ENCODE measurements at places on chromosomes 11 and 22.

DNA sequence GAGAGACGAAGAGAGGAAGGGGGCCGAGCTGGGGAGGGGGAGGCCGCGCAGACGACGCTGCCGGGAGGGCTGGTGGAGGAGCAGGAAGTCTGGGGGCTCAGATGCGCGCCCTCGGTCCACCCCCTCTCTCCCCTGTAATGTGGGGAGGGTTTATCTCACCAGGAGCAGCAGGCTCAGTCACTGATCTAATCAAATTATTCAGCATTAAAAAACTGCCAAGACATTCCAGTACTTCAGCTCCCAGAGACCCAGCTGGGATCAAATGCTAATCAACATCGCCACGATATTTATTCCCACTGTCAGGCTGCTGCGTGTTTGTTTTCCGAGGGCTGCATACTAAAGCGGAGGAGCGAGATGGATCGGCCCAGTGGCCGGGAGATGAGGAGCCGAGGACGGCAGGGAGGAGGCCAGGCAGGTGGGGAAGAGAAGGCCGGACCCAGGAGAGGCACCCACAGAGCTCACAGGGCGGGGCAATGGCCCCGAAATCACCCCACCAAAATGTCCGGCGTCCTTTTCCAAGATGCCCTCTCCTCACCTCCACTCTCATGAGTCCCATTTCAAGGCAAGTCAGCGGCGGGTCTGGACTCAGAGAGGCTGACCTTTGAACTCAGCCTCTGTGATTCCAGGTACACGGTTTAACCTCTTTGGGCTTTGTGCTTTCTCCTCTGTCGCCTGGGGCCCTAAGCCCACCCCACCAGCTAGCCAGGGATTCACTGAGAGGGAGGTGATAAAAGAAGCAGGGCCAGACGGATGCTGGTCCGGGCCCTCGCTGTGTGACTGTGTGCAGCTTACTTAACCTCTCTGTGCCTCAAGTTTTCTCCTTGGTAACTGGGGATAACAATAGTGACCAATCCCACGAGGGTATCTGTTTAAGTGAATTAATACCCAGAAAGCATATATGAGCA, 502.1 kb downstream of the MN1 start:
- DNase-seq: peak; percentile 57

DNA sequence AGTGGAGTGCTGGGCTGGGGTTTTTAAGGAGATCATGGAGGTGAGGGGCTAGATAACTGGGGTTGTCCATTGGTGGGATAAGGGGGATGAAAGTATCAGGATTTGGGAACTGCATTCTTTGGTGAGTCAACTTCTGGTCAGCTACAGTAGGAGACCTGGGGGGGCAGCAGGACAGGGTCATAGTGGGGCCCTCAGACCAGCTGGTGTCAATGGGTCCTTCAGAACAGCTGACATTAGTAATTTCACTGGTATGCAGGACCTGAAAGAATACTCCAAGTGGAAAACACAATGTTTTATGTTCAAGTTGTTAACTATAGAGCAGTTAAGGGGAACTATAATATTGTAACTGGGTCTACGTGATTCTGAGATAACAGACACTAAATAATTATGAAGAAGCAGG, 2.8 kb upstream of the TTC12 start:
- no peak for DNase-seq

- DNase-seq: no peak
Observed at GRCh38 chr11:124612045-124612444, 817 bp downstream of the PANX3 start.

- DNase-seq: no peak
Observed at GRCh38 chr22:23695571-23696325, 4.9 kb downstream of the RGL4 start.

DNA sequence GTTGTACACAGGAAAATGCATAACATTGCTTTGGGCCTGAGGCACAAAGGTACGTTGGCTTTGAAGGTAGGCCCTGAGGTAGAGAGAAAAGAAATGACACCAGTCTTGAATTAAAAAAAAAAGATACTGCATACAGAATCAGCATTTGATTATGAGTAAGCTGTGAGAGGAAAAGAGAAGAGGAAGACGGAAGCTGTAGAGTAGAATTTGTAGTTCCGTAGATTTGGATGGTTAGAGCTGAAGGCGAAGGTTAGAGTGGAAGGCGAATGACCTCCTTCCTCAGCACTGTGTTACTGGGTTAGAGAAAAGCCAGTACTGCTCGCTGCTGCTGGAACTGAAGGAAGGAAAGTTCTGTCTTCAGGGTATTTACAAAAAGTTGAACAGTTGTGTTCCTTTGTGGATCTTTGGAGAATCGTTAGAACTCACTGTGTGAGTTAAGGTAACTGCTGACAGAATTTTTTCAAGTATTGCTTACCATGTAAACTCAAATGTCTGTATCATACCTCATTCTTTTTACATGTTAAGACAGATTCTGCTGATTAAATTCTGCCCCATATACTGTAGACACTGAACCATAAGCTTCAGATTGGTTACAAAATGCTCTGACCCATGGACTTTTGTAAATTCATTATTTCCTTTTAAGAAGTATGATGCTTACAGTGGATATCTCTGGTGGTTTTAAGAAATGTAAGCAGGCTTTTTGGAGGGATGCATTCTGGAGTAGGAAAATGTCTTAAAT, 50.2 kb downstream of the MCAM start:
- no peak for DNase-seq

- no peak for DNase-seq
Observed at GRCh38 chr11:43907028-43907975, 26.7 kb downstream of the ALKBH3 start.

GRCh38 chr11:69444381-69445130, 36.9 kb upstream of the LINC01488 start:
- DNase-seq: no peak

DNA sequence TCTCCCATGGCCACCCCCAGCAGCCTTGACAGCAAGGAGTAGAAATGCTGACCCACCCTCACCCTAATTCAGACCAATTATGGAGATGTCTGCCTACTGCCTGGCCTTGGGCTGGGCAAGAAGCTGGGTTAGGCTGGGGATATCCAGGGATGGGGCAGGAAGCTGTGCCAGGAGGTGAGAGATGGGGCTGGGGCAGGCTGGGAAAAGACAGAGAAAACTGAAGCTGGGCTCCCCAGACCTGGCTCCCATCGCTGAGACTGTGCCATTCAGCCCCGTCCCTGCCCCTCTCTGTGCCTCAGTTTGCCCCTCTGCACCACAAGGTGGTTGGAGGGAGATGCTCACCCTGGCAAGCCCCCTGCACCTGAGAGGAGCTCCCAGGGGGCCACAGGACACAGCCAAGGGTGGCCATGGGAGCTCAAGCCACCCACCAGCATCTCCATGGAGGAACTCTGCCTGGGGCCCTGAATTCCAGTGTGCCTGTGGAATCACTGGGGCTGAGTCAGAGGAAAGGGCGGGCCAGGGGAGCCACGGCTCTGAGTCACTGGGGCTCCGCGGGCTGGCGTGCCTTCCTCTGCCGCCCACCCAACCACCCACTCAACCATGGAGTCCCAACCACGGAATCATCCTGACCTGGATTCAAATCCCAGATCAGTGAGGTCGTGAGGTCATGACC, 6.0 kb upstream of the CARD10 start:
- DNase-seq: no peak

- DNase-seq: no peak
Observed at GRCh38 chr11:45151362-45151982, 5.0 kb downstream of the PRDM11 start.

DNA sequence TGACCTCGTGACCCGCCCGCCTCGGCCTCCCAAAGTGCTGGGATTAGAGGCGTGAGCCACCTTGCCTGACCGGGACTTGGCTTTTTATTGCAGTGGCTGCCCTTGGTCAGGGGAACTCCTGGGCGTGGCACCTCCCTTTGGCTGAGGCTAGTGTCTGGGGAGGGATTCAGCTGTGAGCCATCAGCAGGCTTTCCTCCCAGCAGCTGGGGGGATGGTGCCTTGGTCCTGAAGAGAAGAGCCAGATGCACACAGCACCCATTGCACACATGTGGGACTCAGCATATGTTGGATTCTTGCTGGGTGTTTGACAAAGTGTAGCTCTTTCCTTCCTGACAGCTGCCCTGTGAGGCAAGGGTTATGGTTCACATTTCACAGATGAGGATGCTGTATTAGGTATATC, 8.4 kb downstream of the CYTH4 start:
- no peak for DNase-seq

GRCh38 chr22:19714312-19715187, at the start of gene SEPTIN5:
Gene SEPTIN5 (plus strand): TSS chr22:19714503. CDS start chr22:19714589, 86 bp downstream.
- no peak for DNase-seq

GRCh38 chr11:121479698-121480238, 27.0 kb upstream of the SORL1-AS1 start:
- DNase-seq: no peak

GRCh38 chr11:65865550-65866172, 5.4 kb downstream of the MUS81 start:
- DNase-seq: no peak

DNA sequence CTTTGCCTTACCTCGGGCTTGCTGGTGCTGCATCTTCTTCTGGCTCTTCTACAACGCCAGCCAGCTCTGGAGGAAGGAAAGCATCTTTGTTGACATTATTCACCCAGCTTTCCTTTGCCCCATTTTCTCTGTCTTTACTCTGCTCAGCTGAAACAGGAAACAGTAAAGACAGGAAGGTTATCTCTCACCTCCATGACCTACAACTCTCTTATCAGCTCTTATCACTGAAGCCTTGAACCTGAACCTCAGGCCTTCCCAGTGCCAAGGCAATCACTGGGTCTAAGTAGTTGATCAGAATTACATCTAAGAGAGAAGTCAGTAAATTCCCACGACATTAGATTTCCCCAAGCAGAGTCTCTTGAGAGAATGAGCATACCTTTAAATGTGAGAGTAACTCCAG, 59.6 kb upstream of the CCDC89 start:
- no peak for DNase-seq

GRCh38 chr11:8690374-8691342, 8.1 kb downstream of the RPL27A start:
- no peak for DNase-seq

DNA sequence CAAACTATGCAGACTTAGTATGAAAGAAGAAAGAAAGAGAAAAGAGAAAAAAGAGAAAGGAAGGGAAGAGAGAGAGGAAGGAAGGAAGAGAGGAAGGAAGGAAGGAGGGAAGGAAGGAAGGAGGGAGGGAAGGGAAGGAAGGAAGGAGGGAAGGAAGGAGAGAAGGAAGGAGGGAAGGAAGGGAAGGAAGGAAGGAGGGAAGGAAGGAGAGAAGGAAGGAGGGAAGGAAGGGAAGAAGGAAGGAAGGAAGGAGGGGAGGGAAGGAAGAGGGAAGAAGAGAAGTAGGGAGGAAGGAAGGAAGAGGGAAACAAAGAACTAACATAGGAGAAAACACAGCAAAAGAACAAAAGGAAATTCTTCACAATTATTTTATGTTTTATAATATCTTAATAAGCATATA, 502.1 kb downstream of the SOX6 start:
- DNase-seq: no peak

DNA sequence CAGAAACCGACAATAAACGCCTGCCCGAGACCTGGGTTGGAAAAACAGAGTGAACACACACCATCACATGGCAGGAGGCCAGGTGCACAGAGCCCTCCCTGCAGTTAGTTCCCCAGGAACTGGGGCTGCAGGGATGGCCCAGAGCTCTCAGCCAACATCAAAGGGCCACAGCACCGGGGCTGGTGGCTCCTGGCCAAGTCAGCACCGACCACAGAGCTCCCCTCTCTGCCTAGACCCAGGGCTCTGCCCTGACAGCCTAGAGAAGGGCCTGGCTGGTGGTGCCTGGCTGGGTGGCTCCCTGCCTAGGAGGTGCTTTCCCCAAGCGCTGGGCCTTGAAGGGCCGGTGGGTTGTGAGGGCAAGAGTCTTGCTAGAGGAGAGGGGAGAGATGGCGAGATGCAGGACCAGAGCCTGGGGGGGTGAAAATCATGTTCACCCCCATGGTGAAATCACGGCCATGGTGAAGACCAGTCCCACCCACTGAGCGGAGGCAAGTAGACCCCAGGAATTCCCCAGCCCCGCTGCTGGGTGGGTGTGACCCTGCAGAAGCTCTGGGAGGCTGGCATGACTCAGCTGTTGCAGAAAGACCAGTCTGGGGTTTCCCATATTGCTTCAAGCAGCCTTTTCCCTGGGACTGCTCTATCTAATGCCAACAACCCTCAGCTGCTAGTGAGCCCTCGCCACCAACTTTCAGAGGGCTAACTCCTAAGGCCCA, 7.2 kb upstream of the BID start:
- DNase-seq: no peak

DNA sequence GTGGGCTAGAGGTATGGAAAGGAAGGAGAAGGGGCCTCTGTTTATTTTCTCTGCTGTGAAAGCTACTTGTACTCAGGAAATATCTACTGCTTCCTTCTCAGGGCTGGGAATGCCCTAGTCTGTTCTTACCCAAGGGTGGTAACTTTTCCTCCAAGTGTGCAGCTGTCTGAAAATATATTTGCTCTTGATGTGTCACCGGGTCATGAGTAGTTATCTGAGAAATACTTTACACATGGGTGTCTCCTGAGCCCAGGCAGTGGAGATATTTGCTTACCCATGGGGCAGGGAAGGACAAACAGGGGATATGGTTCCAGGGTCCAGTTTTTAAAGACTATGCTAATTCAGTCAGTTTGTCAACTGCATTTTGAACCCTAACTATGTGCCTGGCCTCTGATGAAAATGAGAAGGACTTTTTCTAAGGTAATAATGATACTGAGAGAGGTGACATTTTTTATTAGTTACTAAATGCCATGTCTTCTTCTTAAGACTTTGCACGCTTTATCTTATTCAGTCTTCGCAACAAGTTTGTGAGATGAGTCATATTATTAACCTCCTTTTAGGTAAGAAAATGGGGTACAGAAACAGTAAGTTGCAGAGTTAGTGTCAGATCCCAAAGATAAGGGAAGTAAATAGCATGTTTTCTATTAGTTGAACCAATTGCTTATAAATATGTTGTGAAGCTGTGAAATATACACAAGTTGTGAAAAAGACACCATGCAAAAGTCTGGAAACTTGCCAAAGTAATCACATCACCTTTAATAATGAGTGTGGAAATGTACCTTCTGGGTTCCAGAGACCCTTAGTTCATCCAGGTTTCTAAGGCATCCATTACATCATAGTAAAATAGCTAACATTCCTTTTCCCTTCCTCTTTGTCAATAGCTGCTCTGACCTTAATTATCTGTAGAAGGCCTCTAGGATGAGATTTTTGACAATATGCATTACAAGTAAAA, 22.9 kb downstream of the SYTL2 start:
- DNase-seq: no peak

GRCh38 chr11:61293867-61294716, 1.0 kb downstream of the VWCE start:
- no peak for DNase-seq

DNA sequence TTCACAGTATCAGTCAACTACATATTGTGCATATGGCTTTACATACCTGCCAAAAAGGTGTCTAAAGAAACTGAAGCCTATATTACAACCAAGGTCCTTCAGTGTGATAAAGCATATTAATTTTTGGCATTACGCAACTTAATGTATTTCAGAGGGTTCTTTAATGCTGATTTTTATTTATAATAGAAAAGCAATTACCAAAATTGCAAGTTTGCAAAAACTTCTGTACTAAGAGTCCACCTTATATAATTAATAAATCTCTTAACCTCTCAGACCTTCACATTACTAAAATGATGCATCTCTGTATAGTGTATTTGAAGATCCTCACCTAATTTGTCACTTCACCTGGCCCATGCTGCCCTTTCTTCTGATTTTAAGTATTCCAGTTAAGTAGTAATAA, 128.6 kb downstream of the GUCY1A2 start:
- no peak for DNase-seq

- DNase-seq: no peak
Observed at GRCh38 chr11:67303132-67303834, at the start of gene SSH3. Gene SSH3 (plus strand): TSS chr11:67303530. CDS start chr11:67303626, 96 bp downstream.
